DMS79 treated with DMSO at 0.1 percent for 48 hours (cell line): ENCODE measurements at places on chromosomes 1 and 21.

DNA sequence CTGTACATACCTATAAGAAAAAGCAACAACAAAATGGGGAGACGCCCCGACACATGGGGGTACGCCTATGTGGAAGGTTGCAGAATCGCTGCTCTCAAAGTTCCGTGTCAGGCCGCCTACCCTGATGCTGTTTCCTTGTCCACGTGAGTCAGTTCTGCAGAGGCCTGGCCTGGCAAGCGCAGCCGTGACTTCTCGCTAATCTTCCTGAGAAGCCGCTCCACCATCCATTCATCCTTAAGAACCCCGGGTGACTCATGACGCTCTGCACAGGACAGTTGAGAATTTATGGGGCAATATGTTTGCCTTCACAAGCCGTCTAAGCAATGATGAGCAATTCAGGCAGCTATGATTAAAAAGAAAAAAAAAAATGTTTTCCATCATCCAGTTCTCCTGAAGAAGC, 122.3 kb upstream of the TMPRSS2 start:
- peak; percentile 32 for DNase-seq

DNA sequence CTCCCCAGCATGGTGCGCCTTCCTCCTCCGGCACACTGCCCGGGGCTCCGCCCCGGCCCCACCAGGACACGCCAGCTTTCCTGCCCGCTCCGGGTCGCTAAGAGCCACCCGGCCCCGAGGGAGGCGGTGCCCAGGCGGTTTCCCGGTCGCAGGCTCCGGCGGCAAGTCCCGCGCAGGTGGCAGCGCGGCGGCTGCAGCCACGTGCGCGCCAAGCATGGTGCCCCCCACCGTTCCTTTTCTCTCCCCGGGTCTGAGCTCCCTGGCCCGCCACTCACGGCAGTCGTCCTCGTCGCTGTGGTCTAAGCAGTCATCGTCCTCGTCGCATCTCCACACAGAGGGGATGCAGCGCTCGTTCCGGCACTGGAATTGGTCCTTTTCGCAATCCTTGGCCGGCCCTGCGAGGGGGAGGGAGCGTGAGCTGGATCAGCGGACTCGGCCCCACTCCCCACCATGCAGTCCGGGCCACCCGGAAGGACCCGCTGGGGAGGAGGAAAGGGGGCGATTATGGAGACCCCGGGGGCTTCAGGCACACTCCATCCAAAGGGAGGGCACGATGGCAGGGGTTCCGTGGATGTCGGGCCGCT, 1.2 kb downstream of the LRP8 start:
- peak; percentile 57 for DNase-seq

DNA sequence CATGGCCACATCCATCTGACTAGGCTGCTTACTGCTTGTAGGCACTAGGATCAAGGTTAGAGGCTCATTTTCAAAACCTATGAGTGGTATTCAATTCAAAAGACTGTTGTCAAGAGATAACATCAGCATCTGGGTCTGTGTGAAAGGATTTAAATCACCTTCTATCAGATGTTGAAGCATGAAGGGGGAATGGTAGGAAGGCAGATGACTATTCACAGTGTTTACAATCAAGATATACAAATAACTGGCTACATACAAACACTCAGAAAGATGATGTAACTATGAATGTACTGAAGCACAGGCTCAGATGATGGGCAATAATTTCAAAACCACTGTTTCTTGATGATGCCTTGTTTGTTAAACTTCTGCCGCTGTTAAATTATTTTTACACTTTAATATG, 249.2 kb downstream of the SLC45A1 start:
- no peak for DNase-seq

DNA sequence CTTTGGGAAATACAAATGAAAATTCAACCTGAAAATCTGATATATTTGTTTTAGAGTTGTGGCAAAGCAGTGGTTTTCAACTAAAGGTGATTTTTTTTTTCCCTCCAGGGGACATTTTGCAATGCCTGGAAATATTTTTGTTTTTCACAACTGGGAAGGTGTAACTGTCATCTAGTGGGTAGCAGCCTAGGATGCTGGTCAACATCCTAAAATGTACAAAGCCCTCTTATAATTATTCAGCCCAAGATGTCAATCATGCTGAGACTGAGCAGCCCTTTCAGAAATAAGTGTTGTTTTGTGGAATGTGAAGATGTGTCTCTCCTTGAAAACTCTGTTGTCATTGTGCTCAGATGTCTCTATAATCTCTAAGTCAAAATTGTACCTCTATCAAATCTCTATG, 95.2 kb upstream of the NCAM2 start:
- DNase-seq: no peak

- DNase-seq: no peak
Measured at GRCh38 chr21:28904961-28905435, 87.7 kb downstream of the LTN1 start.

DNA sequence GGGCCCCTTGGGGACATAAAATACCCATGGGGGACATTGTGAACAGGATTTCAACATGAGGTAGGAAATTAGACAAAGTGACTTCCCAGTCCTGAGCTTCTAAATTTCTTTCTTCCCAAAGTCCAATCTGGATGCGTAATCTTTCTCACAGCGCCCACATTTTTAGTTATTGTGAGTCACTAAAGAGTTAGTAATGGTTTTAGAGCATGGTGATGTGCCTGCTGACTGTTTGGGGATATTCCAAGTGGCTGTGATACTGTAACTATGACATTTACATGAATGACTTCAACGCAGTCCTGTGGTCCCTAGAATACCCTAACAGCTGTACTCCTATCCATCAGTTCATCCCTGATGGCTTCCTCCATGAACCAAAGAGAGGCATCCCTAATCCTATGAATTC, 224.0 kb upstream of the COA6 start:
- no peak for DNase-seq

GRCh38 chr1:1089731-1090423, 15.8 kb upstream of the RNF223 start:
- DNase-seq: no peak

- DNase-seq: peak; percentile 30
Measured at GRCh38 chr1:18955441-18956192, 859 bp downstream of the IFFO2 start.

DNA sequence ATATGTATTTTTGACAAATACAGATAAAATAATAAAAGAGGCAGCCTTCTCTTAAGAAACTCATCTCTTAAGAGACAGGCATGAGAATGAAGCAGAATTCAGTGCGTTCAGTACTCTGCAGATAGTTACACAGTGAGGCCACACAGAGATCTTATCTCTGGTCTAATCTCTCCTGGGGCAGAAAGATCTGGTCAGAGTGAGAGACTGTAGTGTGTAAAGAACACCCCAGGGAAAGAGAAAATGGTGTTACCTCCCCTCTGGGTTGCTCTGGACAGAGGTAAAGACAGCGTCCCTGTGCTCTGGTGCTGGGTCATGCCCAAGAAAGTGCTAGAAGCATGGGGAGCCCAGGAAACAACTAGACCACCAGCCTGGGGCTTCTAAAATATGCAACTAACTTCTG, 216.3 kb downstream of the SIPA1L2 start:
- no peak for DNase-seq

DNA sequence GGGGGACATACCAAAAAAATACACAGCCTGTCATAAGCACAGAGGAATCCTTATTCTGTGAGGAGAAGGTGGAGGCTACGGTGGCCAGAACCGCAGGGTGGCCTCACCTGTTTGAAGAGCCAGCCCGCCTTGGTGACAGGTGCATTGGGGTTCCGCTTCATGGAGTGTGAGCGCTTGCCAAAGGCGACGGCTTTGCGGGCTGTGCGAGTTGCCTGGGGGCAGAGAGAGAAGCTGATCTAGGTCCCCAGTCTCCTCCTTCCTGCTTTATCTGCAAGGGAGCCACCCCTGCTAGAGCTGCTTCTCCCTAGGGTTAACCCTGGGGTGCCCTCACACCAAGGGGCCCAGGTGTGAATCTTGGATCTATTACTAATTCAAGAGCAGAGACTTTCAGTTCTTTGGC, 54.3 kb upstream of the GOLT1A start:
- DNase-seq: peak; percentile 72

DNA sequence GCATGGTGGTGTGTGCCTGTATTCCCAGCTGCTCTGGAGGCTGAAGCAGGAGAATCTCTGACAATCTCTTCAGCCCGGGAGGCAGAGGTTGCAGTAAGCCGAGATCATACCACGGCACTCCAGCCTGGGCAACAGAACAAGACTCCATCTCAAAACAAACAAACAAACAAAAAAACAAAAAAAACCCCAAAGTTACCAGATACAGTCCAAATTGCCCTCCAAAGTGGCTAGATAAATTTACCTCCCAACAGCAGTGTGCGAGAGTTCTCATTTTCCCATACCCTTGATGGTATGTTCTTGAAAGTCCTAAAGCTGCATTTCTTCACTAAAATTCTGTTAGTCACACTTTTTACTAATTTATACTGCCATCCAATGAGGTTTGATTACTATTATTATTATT, 3.0 kb upstream of the OTUD3 start:
- no peak for DNase-seq

- DNase-seq: no peak
Measured at GRCh38 chr1:182415789-182416188, 15.3 kb upstream of the TEDDM1 start.

DNA sequence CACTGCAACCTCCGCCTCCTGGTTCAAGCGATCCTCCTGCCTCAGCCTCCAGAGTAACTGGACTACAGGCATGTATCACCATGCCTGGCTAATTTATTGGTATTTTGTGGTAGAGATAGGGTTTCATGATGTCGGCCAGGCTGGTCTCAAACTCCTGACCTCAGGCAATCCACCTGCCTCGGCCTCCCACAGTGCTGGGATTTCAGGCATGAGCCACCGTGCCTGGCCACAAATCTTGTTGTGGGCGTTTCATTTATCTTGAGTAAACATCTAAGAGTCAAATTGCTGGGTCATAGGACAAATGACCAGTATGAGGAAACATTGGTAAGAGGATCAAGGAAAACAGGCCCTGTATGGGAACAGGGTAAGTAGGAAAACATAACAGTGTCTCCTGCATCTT, 17.9 kb downstream of the TMEM200B start:
- no peak for DNase-seq
